ENCODE measurements at places on chromosomes 16 and 17. TPM values are rescaled to one million over a fixed set of nuclear protein-coding genes. Genes with fewer than 3 reads are reported as not detected.

Gene KCNH6
- not detected for total RNA-seq

Gene KRTAP4-9
- not detected for total RNA-seq

Gene SYNRG
- total RNA-seq: 17.9 TPM

Gene MSLN
- total RNA-seq: not detected

Gene DNAAF8
- 2.1 TPM for total RNA-seq

Gene CCL8
- 1.2 TPM for total RNA-seq

Gene BIRC5
- total RNA-seq: 4.2 TPM

Gene ATMIN
- 30.3 TPM for total RNA-seq

Gene CYGB
- 126 TPM for total RNA-seq

Gene UBALD2
- 5.9 TPM for total RNA-seq

Gene HOXB5
- not detected for total RNA-seq

Gene CFAP52
- 0.12 TPM for total RNA-seq
